Activated naive CD8-positive, alpha-beta T cell treated with anti-CD3 and anti-CD28 coated beads for 36 hours (primary cell): ENCODE measurements at places on chromosomes 3 and 15.

GRCh38 chr15:52984507-52984906 is 194.4 kb upstream of the ONECUT1 start:
- DNase-seq, result no peak

GRCh38 chr3:159654183-159655134 is 334.2 kb upstream of the IL12A start:
- DNase-seq, result no peak

DNA sequence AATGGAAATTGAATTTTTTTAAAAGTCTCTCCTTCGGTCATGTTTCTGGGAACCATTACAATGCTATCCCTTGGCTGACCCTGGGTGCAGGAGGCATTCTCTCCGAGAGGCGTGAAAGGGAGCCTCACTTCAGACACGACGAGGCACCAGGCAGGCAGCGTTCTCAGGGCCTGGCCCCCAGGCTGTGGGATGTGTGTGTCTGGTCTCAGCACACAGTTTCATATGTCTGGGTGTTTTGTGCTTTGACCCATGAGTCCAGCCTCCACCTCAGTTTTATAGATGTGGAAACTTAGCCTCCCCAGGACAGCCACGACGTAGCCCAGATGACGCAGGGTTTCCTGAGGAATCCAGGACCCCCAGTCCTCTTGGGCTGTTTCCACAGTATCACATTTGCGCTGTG is 34.0 kb downstream of the FGD5 start:
- no peak for DNase-seq

- DNase-seq, result no peak
These were observed 50.9 kb downstream of the CAPN7 start for GRCh38 chr3:15256861-15257341.

DNA sequence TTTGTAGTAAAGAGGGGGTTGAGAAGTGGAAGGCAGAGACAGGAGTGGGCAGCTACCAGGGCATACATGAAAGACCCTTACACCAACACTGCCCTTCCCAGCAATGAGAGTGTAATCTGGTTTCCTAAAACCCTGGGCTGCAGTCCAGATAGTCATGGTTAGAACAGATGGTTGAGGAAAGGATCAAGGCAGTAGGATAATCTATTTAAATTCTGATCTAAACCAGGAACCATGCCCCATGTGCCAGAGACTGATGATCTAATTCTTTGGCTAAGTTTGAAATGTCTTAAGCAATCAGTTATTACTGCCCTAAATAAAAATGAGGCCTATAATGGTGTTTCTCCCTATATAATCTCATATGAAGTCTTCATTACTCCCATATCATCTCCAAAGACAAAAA is 59.6 kb downstream of the PRTG start:
- no peak for DNase-seq

GRCh38 chr3:60622349-60622748 is 628.9 kb downstream of the FHIT start:
- no peak for DNase-seq

- DNase-seq, result no peak
These were observed 48.1 kb upstream of the SEMA6D start for GRCh38 chr15:47669221-47669620.

- DNase-seq, result no peak
These were observed 25.7 kb downstream of the KLF13 start for GRCh38 chr15:31352339-31352751.

DNA sequence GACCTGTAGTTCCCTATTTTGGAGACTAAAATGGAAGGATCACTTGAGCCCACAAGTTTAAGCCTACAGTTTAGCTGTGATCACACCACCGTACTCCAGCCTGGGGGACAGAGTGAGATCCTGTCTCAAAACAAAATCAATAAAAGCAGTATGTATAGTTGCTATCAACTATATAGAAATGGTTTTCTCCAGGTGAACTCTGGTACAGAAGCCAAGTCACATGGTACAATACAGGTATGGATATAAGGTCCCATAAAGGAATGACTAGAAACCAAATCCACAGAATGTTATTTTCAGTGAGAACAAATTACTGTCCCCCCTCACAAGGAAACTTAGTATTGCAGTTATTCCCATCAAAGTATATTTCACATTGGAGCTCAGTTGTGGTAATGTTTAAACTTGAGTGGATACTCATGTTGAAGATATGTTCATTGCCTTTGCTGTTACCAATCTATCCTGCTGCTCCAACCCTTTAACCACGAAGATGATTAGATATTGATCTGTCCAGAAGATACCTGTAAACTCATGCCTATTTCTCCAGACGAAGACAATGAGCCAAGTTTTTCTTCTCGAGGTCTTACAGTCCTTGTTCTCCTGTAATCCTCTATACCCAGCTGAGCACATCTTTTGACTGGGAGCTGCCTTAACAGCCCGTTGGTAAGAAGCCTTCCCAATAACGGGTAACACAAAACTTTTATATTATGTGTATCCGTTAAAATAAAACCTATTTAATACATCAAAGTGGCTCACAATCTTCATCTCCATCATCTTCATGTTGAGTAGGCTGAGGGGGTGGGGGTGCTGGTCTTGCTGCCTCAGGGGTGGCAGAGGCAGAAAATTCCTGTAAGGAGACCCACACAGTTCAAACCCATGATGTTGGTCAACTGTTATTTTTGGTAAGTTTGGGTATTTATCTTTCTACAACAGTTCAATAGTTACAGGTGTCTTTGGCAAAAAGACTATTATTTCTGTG is 24.6 kb downstream of the TRA2B start:
- no peak for DNase-seq

DNA sequence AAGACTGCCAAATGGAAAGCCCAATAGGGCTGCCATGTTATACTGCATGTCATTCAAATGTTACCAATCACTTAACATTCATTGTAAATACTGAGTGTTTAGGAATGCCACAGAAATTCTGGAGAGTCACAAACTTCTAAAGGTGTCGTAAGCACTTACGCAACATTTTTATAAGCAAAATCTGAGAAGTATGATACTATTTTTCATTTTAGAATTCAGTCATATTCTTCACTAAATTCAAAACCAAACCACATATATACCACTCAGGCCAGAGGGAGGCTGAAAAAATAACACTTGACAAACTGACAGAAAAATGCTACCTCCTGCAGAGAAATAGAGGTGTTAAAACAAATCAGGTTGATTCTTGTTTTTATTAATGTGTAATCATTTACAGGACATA is 89.8 kb downstream of the THBS1 start:
- DNase-seq, result no peak

DNA sequence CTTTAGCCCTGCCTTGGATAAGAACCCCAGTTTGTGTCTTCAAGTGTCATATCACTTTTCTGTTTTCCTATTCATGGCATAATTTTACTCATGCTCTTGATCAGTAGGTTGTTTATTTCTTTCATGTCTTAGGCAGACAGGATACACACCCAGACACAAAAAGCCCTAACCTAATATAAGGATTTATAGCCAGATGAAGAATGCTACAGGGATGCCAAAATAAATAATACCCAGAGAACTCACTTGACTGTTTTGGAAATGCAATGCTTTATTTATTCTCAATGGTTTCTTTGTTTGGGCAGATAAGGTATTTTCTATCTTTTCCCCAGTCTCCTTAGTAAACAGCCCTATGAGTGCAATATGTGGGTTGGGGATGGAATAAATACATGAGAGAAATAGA is 424.0 kb upstream of the PDZRN3 start:
- DNase-seq, result no peak

DNA sequence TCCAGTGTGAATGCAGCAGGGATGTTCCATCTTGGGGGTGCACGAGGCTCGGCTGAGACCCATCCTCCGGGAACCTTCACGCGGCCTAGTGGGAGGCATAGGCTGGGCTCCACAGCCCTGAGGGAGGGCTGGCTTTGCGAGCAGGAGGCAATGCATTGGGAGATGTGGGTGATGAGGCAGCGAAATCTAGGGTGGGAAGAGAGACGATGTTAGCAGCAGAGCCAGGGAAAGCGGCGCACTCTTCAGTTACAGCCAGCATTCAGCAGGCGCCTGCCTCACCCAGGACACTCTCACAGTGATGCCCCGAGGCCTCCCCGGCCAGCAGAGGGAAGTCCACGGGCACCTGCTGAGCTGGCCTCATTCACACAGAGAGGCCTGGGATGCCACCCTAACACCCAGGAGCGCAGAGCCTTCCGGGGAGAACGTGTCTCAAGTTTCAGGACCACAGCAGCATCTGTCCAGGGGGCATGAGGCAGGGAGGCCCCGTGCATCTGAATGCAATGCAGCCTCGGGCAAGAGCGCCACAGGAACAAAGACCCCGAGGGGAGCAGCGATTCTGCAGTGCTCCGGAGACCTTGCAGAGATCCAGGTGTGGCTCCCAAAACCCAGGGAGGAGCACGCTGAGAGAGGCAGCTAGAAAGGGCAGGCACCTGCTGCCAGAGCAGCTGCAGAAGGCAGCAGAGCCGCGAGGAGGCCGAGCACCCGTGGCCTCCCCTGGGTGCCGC is 102.4 kb downstream of the NUP210 start:
- DNase-seq, result no peak
